Dermis blood vessel endothelial cell (primary cell): ENCODE measurements at places on chromosomes 2 and 18. TPM values are rescaled to one million over a fixed set of nuclear protein-coding genes. Genes with fewer than 3 reads are reported as not detected.

DNA sequence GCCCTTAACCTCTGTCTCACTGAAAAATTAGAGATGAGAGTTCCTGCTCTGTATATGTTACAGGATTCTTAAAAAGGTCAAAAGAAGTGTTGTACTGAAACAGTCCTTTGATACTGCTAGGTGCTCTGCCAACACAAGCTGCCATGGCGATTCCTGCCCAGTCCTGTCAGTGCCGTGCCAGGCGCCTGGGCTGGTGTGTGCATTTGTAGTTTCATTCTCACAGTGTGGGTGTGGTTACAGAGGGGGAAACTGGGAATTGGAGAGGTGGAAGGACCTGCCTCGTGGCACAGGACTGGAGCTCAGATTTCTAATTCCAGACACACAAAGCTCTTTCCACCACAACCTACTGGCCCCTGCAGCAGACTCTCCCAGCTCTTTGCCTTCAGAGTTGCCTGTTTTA lies 122.3 kb upstream of the RAB6C start:
- no peak for DNase-seq

- DNase-seq: no peak
Measured at GRCh38 chr2:10773821-10774341, 38.7 kb downstream of the PDIA6 start.

The CRYBA2 gene
- total RNA-seq: not detected in 2 replicates

GRCh38 chr2:222547083-222547482 lies 108.8 kb downstream of the FARSB start:
- no peak for DNase-seq

The FABP1 gene
- total RNA-seq: not detected in 2 replicates
